8988T (cell line): ENCODE measurements at places on chromosomes 13 and 19.

DNA sequence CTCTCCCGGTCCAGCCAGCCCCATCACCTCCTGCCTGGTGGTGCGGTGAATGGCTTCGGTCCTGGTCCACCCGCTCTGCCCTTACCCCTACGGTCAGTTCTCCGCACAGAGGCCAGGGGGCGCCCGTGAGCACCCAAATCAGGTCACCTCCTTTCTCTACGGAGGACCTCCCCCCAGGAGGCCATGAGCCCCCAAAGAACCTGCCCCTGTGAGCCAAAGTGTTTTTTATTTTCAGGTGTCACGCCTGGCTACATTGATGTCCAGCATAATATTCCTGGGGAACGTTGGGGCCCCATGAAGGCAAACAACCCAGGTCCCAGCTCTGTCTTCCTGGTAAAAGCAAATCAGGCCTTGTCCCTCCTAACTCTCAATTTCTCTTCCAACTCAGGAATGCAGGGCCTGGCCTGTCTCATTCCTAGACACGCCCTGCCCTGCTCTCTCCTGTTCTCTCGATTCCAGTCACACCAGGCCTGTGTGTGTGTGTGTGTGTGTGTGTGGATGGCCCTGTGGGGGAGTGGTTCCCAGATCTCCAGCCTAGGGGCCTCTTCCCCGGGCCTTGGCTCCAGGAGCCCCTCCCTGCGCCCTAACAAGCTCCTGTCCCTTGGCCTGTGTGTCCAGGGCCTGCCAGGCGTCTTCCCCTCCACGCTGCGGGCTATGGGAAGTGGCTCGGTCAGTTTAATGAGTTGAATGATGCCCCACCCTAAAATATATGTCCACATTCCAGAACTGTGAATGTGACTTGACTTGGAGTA, 9.7 kb upstream of the GIPC1 start:
- DNase-seq: peak; percentile 68

DNA sequence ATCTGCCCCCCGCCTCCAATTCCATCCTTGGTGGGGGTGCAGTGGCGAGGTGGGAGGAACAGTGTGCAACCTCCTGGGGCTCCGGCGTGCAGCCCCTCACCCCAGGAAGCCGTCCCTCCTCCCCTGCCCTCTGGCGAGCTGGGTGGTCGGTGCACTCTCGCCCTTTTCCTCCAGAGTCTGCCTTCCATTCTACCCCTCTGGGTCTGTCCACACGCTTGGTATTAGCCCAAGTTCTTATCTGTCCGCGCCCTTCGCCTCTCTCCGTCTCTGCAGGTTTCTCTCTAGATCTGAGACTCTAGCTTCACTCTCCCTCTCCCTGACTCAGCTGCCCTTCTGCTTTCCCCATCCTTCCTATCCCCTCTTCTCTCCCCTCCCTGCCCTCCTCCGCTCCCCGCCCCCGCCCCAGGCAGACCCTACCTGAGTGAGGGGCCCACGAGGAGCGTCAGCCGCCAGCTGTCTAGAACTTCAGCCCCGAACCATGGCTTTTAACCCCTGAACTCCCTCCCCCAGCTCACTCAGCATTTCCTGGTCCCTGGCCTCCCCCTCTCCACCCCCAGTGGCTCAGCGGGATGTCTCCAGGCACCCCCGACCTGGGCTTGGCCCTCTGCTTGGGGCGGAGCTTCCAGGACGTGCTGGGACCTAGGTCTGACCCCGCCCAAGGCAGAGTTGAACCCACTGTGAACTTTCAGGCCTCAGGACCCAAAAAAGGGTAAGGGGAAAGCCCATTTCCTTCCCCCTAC, 499 bp upstream of the KLK13 start:
- no peak for DNase-seq

- no peak for DNase-seq
Observed at GRCh38 chr13:106101201-106101600, 434.3 kb downstream of the EFNB2 start.

GRCh38 chr13:29109987-29110386, 289.8 kb downstream of the MTUS2 start:
- DNase-seq: no peak

DNA sequence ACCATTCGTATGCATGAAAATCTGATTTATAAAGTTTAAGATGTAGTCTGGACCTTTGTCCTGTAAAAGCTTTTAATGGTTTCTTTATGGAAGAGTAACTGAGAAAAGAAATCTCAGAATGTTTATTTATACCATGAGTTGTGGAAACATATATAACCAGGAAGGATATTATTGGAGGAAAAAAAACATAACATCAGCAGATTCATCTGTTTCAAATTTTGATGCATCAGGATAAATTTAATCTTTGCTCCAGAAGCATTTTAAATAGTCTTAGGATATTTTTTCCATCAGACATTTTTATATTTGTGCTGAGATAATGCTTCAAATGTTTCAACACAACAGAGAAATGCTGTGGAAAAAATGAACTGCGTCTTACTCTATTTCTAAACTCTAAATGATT, 31.2 kb upstream of the CSNK1A1L start:
- no peak for DNase-seq

DNA sequence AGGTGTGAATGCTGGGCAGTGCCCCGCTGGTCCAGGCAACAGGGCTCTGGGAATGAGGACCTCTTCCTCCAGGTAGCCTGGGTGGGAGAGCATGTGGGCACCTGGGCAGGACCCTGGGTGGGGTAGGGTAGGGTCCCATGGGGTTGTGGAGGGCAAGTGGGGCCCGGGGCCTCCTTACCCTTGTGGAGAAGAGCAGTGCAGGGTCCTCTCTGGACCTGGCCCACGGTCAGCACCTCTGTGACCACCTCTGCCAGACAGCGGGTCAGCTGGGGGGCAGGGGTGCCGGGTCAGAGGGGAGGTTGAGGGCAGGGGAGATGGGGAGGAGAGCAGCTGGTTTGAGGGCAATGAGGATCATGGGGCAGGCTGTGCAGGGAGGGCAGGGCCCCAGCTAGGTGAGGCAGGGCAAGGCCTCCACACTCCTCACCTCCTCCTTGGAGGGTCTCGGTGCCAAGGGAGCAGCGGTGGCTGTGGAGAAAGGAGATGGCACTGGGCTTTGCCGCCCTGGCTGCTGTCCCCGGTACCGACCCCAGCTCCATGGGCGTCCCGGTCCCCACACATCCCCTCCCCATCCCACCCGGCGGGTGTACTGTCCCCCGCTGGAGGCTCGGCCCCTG, 491 bp downstream of the CCER2 start:
- DNase-seq: no peak

DNA sequence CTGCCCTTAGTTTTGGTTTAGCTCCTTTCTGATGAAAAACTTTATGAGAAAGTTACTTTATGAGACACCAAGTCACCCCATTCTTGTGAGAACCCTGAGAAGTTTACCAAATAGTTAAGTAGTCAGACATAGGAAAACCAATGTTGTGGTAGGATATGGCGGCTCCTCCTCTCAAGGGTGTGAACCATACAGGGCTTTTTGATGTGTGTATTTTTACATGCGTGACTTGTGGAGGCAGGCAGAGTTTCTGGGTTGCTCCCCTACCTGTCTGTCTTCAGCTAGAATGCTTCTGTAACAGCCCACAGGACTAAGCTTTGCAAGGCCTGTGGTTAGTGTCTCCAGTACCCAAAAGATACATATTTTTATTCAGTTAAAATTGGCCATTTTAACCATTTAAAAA, 18.3 kb downstream of the UBAC2 start:
- DNase-seq: no peak

DNA sequence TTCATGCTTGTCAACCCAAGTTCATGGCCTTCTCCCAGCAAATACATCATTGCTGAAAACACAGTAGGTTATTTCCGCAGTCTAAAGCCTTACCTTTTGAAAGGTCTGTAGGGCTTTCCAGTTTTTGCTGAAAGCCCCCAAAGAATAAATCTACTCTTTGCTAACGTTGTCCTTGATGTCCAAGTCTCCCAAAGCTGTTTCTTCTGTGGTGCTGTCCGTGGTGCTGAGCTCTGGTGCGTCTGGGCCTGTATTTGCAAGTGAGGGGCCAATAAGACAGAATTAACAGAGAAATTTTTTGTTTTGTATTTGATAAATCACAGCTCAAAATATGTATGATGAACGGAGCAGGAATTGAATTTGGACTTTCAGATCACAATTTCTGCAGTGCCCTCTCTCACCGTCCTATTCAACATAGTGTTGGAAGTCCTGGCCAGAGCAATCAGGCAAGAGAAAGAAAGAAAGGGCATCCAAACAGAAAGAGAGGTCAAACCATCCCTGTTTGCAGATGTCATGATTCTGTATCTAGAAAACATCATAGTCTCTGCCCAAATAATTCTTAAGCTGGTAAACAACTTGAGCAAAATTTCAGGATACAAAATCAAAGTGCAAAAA, 9.8 kb upstream of the LGALS16 start:
- DNase-seq: no peak

DNA sequence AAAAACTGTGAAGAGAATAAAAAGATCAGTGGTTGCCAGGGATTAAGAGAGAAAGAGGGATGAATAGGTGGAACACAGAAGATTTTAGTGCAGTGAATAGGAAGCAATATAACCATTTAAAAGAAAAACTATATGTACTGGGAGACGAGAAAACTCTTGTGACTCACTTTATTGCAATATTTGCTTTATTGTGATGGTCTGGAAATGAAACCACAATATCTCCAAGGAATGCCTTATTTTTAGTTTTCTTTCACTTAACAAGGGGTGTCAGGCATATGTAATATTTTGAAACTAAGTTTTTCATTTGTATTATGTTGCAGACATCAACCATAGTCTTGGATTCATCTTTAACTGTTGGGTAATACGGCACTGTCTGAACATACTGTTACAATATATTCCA, 1308.2 kb downstream of the PCDH9 start:
- no peak for DNase-seq

- DNase-seq: no peak
Observed at GRCh38 chr19:28475525-28475924, 737.4 kb downstream of the UQCRFS1 start.

- no peak for DNase-seq
Observed at GRCh38 chr13:46698014-46698413, 98.9 kb downstream of the ESD start.

DNA sequence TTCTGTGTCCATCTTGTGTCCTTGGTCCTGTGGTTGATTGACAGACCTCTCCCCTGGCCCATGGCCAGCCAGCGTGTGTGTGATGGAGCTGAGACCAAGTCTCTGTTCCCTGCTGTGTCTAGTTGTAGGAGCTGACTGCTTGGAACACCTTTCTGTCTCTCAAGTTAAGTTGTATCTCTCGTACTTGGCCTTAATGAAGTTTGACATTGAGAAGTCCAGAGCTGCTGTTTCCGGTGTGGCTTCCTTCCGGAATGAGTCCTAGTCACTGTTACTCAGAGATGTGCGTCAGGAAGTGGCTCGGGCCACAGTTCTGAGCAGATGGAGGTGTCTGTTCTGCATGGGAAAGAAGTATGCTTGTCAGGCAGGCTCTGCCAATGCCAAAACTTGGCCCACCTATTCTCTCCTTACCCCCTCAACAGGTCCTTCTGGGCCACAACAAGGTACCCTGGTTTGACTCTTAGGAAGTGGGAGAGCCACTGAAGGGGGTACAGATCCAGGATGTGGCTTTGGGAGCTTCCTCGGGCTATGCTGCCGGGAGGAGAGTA, 54.3 kb downstream of the GATAD2A start:
- peak; percentile 73 for DNase-seq

GRCh38 chr19:23991170-23991569, 76.5 kb downstream of the ZNF726 start:
- no peak for DNase-seq

GRCh38 chr13:35797244-35797643, 320.8 kb upstream of the MAB21L1 start:
- no peak for DNase-seq
